ENCODE measurements at places on chromosomes 2 and 18.

GRCh38 chr2:105796791-105797190, 52.1 kb downstream of the NCK2 start:
- DNase-seq = no peak

- no peak for DNase-seq
These were observed 110.4 kb upstream of the GULP1 start for GRCh38 chr2:188181067-188181838.

DNA sequence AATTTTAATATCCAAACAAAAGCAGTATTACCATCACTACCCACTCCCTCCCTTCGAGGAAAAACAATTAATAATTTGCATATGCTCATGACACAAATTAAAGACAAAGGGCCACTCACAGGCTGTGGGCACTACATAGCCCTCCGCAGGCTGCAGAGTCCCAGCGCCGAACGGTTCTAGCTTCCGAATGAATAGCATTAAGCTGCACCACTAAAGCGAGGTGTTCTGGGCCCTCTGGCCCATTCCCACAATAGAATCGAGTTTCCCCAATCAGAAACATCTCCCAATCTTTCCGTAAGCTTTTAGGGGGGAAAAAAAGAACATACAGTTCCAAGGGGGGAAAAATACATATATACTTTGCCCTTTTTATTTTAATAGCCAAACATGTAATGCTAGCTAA, 14.5 kb upstream of the SIX3 start:
- no peak for DNase-seq

GRCh38 chr18:78107363-78107762, 857.7 kb downstream of the GALR1 start:
- no peak for DNase-seq

DNA sequence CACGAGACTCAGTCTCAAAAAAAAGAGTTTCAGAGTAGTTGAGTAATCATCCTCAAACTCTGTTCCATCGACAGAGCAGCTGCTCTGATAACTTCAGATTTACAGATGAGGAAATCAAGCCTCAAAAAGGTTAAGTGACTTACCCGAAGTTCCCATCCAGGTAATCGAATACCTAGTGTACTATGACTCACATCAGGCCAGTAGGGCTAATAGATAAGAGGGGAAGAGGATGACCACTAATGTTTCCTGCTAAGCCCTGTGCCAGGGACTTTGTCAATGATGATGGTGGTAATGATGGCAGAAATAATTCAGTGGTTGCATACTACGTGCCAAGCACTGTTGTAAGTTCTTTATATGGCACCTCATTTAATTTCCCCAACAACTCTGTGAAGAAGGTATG, 80.9 kb downstream of the PLB1 start:
- no peak for DNase-seq

DNA sequence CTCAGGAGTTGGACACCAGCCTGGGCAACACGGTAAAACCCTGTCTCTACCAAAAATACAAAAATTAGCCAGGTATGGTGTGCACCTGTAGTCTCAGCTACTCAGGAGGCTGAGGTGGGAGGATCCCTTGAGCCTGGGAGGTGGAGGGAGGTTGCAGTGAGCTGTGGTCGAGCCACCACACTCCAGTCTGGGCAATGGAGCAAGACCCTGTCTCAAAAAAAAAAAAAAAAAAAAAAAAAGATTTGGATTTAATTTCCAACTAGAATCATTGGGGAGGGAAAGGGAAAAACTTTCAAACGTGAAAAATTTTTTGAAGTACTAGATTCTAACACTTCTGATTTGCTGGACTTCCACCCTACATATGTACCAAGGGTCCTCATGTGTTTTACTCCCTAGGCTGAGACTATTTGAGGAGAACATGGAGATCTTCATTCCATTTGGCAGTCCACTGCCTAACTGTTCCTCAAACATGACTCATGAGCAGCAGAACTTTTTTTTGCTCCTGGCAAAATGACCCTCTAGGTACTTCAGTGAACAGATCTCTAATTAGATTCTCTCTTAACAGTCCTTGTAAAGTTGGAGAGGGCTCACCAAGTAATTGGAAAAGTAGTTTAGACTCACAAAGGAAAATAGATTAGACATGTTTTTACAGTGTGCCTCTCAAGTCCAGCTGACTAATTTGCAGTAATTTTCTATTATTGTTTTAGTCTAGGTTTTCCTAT, 267.6 kb downstream of the METTL4 start:
- no peak for DNase-seq

All from midbrain (tissue), 1 donor.